ENCODE measurements at places on chromosomes 6 and 20.

GRCh38 chr6:159766906-159767305 is 5.1 kb downstream of the ACAT2 start:
- no peak for DNase-seq

DNA sequence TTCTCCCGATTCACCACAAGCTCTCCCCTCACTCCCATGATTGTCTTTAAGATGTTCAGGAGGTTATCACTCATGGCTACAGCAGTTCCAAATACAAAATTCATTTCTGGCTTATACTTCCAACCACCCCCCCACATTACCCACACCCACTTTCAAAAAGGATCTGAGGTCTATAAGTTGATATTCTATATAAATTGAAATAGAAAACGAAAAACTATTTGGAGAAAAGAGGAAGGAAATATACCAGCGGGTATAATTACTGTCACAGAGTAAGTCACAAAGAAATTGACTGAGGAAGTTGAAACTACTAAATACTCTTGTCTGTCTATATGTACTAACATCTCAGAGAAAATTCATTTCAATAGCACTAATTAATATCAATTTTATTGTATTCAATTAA is 112.7 kb upstream of the TNFAIP3 start:
- no peak for DNase-seq

DNA sequence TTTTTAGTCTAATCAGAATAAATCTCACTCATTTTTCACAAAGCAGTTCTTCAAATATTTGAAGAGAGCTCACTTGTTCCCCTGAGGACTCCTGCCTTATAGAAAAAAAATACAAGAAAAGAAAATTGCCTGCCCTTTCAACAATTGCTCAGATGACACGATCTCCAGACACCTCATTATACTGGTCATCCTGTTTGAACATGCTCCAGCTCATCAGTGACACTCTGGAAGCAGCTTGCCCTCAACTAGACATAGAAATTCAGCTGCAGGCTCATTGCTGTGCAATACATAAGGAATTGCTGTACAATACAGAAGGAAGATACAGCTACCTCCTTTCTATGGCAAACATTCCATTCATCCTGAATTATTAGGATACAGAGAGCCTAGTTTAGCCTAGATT is 73.1 kb downstream of the OPN5 start:
- DNase-seq, result no peak

DNA sequence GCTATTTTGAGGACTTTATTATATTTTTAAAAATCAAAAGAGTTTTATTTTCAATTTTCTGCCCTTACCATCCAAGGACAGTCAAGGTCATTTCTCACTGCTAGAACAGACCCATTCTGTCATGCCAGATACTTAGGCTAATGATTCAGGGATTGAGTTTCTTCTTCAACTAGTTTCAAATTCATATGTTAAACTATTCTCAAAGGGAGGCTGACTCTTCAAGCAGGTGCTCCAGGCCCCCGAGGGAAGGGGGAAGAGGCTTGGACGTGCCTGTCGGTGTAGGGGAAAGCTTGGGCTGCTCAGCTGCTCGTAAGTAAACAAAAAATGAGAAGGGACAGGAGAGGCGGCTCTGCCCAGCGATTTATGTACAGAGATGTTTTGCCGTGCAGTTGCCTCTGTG is 69.4 kb upstream of the MYLIP start:
- DNase-seq, result no peak

DNA sequence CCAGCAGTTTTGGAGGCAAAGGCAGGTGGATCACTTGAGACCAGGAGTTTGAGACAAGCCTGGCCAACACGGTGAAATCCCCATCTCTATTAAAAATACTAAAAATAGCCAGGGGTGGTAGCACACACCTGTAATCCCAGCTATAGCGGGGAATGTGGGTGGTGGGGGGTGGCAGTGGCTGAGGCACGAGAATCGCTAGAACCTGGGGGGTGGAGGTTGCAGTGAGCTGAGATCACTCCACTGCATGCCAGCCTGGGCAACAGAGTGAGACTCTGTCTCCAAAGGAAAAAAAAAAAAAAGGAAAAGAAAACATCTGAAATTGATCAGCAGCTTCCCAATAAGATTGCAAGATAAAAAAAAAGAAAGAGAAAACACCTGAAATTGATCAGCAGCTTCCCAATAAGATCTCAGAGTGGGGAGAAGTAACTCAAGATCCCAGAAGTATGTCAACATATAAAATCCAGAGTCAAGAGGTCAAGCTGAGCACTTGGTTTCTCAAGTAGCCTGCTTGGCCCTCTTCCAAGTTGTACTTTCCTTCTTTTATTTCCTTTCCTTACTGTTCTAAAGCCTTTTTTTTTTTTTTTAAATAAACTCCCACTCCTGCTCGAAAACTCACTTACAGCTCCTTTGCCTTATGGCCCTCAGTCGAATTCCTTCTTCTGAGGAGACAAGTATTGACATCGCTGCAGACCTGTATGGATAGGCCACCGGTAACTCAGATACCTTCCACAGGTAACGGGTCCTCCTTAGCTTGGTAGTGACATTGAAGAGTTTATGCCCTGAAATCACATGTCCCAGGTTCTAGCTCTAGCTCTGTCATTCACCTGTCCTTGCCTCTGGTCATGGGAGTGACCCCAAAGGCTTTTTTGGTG is 368.5 kb upstream of the SYNCRIP start:
- no peak for DNase-seq

DNA sequence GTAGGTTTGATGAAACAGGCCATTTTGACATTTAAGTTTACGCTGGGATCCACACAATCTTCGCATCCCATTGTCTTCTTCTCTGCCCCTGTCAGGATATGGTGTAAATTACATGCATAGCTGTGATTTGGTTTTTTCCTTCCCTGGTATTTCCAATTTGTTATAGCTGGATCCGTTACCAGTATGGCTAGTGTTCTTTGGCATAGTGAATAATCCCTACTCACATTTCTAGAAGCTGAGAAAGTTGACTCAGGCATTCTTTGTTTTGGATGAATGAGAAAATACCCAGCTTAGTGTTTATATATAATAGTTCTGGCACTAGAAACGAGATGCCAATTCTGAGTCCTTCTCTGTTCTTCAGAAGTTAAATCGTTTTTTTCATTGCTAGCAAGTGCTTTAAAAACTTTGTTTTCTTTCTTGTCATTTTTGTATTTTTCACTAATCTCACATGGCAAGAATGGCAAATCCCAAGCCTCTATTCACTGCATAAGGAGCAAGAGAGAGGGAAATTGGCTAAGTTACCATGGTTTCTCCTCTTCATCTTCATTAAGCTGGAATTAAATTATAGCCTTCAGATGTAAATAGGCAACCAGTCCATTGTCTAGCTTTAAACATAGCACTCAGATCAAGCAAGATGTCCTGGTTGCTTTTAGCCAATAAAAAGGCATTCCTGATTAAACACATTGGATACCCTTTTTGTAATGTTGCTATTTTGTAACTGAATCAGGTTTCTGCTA is 91.9 kb upstream of the LAMP5 start:
- no peak for DNase-seq

DNA sequence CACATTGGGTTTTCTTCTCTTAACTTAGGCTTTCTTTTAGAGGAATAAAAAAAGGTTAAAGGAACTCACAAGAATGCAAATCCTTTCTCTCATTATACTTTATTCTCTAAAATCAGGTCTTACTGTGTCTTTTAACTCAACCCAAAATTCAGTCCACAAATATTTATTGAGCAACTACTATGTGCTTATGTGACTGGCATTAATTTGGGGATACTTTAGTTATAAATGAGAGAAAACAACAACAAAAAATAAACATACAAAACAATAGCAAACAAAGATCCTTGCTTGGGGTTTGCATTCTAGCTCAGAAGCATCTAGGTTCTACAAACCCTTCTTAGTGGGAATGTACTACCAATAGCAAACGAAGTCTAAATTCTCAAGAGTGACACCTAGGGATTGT is 266.2 kb downstream of the UTRN start:
- DNase-seq, result no peak

DNA sequence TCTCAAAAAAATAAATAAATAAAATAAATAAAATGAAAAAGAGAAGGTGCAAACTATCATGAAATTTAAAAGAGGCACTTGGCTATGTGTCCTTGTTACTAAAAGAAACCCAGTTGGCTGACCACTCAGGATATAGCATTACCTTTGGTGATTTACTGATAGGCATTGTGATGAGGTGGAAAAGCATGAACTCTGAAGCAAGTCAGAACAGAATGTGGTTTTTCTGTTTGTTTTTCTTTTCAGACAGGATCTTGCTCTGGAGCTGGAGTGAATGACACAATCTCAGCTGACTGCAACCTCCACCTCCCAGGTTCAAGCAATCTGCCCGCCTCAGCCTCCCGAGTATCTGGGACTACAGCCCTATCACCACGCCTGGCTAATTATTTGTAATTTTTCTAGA is 31.9 kb downstream of the ZNF184 start:
- DNase-seq, result no peak

GRCh38 chr20:10784554-10785183 is 110.9 kb upstream of the JAG1 start:
- no peak for DNase-seq

DNA sequence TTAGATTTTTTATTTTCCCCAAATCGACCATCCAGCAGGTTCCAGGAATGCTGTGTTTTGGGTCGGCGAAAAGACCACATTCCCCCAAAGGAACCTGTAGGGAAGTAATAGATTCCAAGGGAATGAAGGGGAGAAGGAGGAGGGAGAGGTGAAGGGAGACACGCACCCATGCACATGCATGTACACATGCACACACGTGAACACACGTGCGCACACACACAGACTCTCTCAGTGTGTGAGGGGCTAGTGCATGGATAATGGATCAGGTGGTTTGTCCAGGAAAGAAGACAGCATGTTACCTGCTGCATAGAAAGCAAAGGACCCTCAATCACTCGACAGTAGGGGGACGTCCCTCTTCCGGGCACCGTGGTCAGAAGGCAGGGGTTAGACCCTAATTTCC is 52.4 kb upstream of the PDE10A start:
- no peak for DNase-seq

DNA sequence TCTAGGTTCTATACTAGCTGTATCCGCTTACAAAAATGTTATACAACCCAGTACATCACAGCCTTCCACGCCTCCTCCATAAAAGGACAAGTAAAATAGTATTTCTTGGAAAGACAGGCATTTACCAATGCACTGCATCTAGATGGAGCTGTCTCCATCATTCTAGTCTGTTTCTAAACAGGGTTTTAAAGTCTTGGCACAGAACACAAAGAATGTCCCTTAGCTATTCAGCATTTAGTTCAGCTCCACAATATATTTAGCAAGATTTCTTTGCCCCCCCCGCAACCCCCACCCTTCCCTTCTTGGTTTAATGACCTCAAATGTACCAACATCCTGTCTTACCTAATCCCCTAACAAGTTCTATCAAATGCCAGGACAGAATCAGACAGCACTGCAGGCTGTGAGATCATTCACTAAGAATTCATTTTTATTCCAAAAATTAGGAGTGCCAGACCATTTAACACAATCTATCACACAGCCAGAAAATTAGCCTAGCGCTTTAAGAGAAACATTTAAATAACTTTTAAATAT is 198.6 kb downstream of the BACH2 start:
- DNase-seq, result peak; percentile 81

DNA sequence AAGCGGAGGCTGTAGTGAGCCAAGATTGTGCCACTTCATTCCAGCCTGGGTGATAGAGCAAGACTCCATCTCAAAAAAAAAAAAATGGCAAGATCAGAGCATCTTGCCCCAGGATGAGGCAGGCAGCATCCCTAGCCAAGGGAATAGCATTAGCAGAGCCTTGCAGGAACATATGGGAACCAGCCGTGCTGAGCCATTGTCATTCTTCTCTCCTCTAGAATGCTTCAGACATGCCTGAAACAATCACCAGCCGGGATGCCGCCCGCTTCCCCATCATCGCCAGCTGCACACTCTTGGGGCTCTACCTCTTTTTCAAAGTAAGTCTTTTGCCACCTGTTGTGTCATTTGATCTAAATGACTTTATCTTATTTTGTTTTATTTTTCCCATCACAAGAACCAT is 13.0 kb downstream of the HM13 start:
- no peak for DNase-seq

- no peak for DNase-seq
Measured at GRCh38 chr6:77440206-77440976, 22.9 kb downstream of the HTR1B start.

DNA sequence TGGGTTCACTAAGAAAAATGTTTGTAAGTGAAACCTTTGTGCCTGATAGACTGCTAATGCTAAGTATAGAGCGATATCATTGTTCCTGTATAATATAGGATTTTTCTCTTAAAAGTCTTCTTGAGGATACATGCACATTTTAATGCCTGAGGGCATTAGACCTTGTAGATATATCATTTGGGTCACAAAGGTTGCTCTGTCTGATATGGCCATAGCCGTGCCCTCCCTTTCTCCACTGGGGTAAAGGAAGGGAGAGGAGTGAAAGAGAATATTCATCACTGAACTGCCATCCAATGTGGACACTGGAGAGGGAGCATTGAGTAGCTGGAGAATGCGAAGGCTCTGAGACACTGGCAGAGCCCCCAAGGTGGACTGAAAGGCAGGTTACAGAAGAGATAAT is 442.2 kb upstream of the SPTLC3 start:
- DNase-seq, result no peak
